Umbilical cord (tissue), 2 donors: ENCODE measurements at places on chromosomes 1 and 21.

- peak; percentile 29 for DNase-seq
Observed at GRCh38 chr1:10687782-10688408, 108.6 kb downstream of the CASZ1 start.

- no peak for DNase-seq
Observed at GRCh38 chr1:85582687-85583591, 2.4 kb downstream of the CCN1 start.

- DNase-seq, result no peak
Observed at GRCh38 chr1:221779771-221780170, 37.9 kb upstream of the DUSP10 start.

DNA sequence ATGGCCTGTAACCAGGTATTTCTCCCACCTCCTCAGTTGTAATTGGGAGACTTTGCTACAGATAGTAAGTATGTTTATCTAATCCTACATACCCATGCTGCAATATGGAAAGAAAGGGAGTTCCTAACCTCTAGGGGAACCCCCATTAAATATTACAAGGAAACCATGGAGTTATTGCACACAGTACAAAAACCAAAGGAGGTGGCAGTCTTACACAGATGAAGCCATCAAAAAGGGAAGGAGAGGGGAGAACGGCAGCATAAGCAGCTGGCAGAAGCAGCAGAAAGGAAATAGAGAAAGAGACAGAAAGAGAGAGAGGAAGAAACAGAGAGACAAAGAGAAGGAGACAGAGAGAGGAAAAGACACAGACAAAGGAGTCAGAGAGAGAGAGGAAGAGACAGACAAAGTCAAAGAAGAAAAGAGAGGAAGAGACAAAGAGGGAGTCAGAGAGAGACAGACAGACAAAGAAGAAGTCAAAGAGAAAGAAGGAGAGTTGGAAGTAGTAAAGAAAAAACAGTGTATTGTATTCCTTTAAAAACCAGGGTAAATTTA lies 142.9 kb downstream of the FASLG start:
- DNase-seq, result no peak

GRCh38 chr1:180964595-180964994 lies 51.9 kb downstream of the KIAA1614 start:
- no peak for DNase-seq

- DNase-seq, result no peak
Observed at GRCh38 chr1:204960306-204961125, 82.5 kb upstream of the CNTN2 start.

GRCh38 chr1:182806015-182806678 lies 16.6 kb downstream of the NPL start:
- DNase-seq, result no peak

DNA sequence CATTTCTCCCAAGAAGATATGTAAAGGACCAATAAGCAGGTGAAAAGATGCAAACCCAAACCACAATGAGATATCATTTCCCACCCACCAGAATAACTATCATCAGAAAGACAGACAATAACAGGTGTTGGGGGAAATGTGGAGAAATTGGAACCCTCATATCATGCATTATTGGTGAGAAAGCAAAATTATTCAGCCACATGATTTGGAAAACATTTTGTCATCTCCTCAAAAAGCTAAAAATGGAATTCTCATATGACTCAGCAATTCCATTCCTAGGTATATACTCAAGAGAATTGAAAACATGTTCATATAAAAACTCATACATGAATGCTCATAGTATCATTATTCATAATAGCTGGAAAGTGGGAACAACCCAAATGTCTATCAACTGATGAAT lies 25.1 kb upstream of the RNF186 start:
- DNase-seq, result no peak

DNA sequence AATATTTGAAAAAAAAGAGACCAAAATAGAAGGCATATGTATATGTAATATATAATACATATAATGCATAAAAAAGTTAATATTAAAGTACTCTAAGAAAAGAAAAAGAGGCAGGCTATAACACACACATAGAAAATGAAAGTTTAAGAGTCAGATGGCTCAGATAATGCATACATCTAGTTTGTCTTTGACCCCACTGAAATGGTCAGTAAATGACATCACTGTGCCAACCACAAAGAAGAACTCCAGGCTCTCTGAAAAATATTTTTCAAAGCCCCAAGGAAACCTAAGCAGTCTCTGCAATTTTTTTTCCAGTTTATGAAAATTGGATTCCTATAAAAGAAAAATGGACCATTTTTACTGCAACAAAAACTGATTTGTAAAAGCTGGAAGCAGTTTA lies 55.4 kb upstream of the SCYL3 start:
- DNase-seq, result no peak

- peak; percentile 60 for DNase-seq
Observed at GRCh38 chr1:62321446-62321845, 2.2 kb upstream of the KANK4 start.

DNA sequence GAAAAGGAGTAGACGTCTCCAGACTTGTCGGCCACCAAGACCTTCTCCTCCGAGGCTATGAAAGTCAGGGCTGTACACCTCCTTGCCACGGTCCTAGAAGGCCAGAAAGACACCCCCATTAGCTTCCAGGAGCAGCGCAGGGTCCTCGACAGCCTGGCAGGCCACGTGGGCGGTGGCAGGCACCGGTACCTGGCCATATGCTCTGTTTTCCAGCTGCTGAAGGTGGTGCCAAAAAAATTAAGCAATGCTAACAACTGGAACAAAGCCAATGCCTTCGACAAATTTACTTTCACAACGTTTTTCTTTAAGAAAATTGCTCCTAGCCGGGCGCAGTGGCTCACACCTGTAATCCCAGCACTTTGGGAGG lies 15.9 kb downstream of the WDR4 start:
- no peak for DNase-seq

DNA sequence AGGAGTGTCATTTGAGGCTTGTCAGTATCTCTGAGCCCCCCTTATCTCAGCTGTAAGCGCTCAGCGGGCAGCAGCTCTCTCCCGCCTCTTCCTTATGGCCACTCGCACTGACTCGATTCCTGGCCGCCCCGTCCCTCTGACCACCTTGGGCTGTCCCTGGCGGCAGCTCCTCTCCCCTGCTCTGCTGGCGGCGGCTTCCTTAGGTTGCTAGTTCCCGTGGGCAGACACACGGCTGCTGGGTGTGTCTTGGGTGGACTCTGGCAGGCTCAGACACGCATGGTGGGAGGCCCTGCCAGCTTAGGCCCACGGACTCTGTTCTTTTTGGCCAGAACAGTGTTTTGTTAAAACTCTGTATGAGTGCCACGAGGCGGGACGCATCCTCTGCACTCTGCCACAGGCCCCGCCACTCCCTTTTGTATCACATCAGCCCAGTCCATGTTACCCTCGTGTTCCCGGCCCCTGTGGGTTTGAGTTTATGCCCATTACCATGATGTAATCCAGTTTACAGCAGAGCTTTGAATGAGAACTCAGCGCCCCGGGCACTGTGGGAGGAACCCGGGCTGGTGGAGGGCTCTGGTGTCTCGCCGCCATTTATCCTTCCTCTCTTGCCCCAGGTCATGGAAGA lies 45.9 kb downstream of the COQ8A start:
- DNase-seq, result peak; percentile 22
